ENCODE measurements at places on chromosomes 12 and 14.
A peak's percentile ranks its signal among the peaks of the same experiment; 100 is the strongest.

GRCh38 chr14:74612350-74613021 is 449 bp upstream of the LTBP2 start:
- DNase-seq = peak; percentile 77

DNA sequence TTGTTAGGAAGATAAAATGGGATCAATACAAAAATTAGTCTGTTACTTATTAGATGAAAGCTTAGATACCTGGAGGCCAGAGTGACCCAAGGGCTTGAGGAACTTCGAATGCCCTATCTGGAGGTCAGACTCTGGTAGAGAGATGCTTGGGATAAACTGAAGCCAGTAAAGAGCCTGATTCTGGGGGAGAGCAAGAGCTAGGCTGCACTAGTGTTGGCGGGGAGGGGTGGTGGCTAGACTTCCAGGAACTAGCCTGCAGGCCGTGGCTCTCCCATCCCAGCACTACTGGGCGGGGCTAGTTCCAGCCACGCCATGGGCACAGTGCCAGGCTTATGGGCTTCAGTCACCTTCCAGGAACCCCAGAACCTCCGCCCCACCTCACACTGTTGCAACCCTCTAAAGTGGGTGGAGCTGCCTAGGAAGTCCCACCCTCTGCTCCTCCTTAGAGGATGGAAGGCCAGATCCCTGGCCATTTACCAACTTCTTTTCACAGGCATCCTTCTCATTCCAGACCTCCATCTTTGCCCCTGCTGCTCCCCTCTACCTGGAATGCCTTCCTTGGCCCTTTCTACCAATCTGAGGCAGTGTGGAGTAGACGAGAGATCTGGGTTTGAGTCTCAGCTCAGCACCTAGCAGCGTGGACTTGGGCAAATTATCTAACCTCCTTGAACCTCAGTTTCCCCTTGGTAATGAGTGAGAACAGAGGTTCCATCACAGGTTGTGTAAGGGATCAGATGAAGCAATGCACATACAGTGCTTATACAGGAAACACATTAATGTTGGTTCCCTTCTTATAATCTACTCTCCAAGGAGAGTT is 6.3 kb upstream of the NFE2 start:
- no peak for DNase-seq

DNA sequence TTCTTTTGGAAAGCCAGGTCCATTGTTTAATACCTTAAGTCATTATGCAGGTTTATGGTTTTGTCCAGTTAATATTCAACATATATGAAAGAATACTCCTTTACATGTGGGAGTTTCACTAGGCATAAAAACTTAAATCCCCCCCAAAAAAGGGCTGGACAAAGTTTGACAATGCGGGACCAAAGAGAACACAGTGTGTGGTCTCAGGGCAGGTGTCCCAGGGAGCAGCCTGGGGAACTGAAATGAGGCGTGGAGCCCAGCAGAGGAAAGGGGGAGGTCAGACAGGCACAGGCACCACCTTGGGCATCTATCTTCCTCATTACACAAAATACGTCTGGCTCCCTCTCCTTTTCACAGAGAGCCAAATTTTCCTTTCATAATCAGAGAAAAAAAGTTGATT is 22.5 kb downstream of the PKP2 start:
- DNase-seq = no peak

DNA sequence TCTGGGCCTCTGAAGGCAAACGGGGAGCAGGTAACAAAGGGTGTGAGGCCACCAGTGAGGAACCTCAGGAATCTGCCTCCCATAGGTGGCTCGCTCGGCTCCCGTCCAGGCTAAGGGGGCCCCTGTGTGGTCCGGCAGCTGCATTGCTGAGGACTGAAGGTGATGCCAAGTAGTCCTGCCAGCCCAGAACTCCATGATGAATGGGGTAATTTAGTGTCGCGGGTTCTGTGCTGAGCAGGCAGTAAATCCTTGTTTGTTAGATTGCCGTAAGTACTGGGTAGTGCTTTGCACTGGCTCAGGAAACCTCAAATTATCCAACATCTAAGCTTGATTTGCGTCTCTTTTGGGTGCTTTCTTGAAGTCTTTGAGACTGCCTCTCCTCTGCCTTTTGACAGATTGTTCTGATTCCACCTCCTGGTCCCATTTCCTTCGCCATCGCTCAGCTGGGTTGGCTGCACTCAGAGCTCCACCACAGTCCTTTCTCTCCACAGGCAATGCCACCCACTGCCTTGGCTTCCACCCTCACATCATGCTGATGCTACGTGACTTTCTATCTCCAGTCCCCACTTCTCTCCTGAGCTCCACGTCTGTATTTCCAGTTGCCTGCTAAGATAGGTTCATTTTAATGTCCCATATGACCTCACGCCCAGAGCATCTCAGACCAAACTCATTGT is 392.0 kb downstream of the FUT8 start:
- no peak for DNase-seq

DNA sequence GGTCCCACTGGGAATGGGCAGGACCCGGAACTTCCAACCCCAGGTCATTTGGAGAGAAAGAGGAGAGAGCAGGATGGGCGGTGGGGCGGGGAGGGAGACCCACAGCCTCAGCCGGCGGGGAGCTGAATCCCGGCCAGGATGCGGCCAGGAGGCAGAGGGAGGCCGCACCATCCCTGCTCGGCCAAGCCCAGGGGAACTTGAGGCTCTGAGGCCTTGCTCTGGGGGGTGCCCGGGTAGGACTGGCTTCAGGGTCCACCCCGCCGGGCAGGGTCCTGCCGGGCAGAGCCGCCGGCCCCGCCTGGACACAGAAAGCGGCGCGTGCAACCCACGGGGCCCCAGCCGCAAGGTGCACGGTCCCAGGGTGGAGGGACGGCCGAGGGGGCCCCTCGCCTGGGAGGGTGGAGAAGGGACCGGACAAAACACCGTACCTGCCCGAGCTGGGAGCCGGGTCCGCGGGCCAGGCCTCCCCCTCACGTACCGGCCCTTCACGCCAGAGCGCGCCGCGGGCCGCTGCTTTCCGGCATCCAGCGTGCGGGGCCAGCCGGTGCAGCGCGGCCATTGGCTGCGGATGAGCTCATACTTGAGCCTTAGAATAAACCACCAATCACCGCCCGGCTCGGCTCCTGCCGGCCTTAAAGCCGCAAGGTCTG is at the start of gene RPS6KL1:
TSS of gene RPS6KL1 (minus strand) at position 509 of the 650 bp plus-strand sequence. CDS start 1,719 bp downstream, outside the sequence.
- DNase-seq = peak; percentile 85

DNA sequence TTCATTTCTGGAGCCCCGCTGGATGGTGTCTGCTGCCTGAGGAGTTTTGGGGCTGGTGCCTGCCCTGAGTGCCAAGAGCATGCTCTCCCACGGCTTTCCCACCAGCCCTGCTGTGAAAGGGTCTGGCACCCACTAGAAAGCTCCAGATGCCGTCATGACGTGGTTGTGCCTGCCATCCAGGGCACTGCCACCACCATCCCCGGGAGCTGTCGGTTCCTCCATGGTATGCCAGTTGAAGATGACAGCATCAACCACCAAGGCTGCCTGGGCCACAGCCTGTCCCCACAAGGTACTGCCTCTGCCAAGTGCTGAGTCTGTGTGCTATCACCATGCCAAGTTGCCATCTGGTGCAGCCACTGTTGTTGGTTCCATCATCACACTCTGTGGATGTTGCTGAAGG is 85.9 kb downstream of the TTC8 start:
- DNase-seq = no peak

DNA sequence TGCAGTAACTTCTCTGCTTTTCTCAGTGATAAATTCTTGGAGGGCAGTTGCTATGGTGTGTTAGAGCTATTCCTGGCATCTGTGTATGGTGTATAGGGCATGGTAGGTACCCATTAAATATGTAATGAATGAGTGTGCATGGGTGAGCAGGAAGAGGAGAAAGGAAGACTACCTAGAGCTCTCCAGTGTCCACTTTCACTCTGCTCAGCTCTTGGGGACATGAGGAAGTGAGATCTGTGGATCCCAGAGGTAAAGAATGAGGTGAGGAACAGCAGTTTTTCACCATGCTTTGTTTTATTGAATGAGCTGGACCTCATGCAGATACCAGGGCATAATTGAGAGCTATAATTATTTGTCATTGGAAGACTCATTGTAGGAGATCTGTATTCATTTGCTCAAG is 444.8 kb upstream of the RGS6 start:
- DNase-seq = no peak

DNA sequence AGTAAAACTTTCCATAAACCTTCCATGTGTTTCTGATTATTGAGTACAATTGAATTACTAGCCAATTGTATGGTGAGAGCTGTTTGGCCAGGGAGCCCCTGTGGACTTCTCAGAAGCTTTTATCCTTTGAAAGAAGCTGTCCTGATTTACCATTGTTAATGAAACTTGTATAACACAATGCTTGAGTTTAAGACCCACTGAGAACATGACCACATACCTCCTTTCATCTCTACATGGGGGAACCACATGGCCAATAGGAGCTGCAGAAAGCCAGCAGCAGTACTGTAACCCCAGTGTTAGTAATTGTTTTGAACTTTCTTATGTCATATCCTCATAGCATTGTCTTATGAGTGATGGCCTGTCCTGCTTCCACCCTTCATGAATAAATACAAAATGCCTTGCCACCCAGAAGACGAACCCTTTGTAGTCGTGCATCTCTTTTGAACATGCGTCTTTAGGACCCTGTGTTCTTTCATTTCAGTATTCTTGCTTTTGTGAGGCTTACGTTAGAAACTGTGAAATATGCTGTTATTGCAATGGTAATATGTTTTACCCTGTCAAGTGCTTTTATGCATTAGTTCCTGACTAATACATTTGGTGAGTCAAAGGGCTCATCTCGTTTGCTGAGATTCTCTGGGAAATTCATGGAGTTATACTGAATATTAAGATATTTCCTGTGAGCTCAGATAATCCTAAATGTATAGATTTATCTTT is 815.7 kb downstream of the NRXN3 start:
- no peak for DNase-seq

All from activated CD4-positive, alpha-beta T cell treated with anti-CD3 and anti-CD28 coated beads, Interleukin-2, amount 50 U/mL, for 16 hours (primary cell).